ENCODE measurements at places on chromosomes 2 and 18.

GRCh38 chr2:148982282-148982681 is 56.2 kb upstream of the LYPD6B start:
- H3K27me3 ChIP-seq, result no peaks in the 10 kb centered on the region
- no peak overlapping the region for H3K27ac ChIP-seq
- H3K4me1 ChIP-seq, result peaks cover 5% of the 10 kb centered on the region
- H3K36me3 ChIP-seq, result no peaks in the 10 kb centered on the region
- no peak for DNase-seq
- H3K4me3 ChIP-seq, result no peak overlapping the region

DNA sequence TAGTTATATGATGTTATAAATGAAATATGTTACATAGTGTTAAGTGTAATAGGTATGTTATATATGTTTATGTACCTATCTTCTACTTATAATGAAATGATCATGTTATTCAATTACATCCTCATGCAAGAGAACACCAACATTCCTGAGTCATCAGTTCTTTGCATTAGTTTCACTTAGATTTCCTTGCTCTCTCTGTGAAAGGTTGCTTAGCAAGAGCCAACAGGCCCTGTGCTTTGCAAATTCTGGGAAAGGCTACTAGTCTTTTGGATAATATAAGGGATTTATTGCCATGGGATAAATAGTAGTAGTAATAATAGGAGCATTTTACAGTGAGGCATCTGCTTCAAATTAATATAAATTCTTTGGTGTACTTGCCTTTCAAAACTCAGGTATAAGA is 274.8 kb downstream of the SP3 start:
- no peak overlapping the region for H3K4me3 ChIP-seq
- H3K36me3 ChIP-seq, result no peaks in the 10 kb centered on the region
- no peaks in the 10 kb centered on the region for H3K4me1 ChIP-seq
- no peak overlapping the region for H3K27ac ChIP-seq
- DNase-seq, result no peak

DNA sequence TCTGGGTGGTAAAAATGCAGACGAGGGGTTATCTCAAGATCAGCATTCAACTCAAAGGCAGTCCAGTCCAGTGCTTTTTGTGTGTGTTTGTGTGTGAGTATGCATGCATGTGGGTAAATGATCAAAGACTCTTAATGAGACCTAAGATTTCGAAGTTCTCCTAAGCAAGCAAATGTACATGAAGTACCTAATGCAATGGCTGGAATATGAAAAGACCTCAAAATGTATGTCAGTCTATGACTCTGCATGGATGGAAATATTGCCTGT is 151.0 kb upstream of the L3MBTL4 start:
- H3K4me1 ChIP-seq, result no peaks in the 10 kb centered on the region
- no peak for DNase-seq
- H3K4me3 ChIP-seq, result no peak overlapping the region
- H3K27me3 ChIP-seq, result no peaks in the 10 kb centered on the region

GRCh38 chr2:128594953-128595677 is 276.4 kb upstream of the HS6ST1 start:
- DNase-seq, result no peak
- H3K4me3 ChIP-seq, result no peak overlapping the region
- H3K4me1 ChIP-seq, result no peaks in the 10 kb centered on the region
- no peak overlapping the region for H3K27ac ChIP-seq

- H3K27ac ChIP-seq, result peak overlapping the region; percentile 71
- peak overlapping the region; percentile 36 for H3K4me3 ChIP-seq
- no peak for DNase-seq
- H3K27me3 ChIP-seq, result no peaks in the 10 kb centered on the region
- peaks cover 49% of the 10 kb centered on the region for H3K4me1 ChIP-seq
- peaks cover 3% of the 10 kb centered on the region for H3K36me3 ChIP-seq
These were observed 196.0 kb downstream of the ZEB2 start for GRCh38 chr2:144323946-144324345.

- H3K27me3 ChIP-seq, result no peaks in the 10 kb centered on the region
- H3K36me3 ChIP-seq, result no peaks in the 10 kb centered on the region
- DNase-seq, result no peak
- H3K27ac ChIP-seq, result no peak overlapping the region
These were observed 65.1 kb upstream of the RPRM start for GRCh38 chr2:153543635-153544071.

DNA sequence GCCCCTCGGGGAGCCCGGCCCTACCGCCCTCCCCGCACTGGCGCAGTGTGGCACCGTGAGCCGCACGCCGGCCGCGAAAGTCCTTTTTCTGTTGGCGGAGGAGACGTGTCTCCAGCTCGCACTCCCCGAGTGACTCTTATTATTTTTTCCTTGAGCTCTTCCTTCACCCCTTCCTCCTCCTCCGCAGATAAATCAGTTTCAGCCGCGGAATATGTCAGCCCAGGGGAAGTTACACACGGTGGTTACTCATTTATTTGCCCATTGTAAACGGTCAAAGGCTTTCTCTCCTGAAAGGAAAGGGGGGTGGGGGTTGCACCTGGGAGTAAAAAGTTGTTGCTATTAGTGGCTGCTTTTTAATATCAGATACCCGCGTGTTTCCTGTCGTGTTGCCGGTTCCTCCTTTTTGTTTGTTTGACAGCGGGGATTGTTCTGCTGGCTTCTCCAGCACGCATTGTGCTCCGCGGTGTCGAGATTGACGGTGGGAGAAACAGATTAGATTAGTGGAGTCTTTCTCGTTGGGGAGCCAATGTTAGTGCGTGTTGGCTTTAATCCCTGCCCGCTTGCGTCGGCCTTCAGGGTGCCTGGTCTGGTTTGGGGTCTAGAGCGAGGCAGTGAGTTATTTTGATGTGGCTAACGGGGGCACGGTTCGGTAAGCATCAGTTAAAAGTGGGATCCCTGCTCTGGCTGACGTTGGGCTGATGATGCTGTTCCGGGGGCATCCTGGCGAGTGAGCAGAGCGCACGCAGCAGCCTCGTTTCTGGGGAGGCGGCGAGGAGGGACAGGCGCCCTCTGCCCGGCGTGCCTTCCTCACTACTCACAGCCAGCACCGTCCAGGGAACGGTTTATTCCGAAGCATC is 1.6 kb downstream of the CRIM1 start:
- H3K4me3 ChIP-seq, result peak overlapping the region; percentile 83
- peaks cover 34% of the 10 kb centered on the region for H3K4me1 ChIP-seq
- no peaks in the 10 kb centered on the region for H3K36me3 ChIP-seq
- H3K27ac ChIP-seq, result no peak overlapping the region

DNA sequence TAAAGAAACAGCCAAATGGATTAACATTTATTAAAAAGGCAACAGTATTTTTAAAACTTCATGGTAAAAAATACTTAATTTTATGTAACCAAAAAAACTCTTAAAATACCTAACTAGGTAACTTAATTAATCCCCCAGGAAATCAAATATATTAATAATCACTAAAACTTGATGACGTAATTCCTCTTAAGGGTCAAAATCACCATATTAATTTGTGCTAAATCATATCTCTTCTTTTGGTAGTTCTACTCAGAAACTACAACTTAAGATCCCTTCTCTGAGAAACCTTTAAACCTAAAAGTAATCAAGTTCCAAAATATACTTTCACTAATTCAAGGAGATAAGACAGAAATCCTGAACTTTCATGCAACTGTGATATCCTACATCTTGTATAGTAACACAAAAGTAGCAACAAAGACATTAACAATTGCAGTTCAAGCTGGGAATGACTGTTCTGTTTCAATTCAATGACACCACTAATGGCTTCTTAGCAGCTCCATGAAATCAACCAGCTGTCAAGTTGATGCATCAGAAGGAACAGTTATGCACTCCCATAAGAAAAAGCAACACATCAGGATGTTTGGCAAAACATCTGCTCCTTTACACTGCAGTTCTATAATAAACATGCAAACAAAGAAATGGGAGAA is 4.0 kb downstream of the BAZ2B start:
- H3K27ac ChIP-seq, result no peak overlapping the region
- no peak overlapping the region for H3K4me3 ChIP-seq
- H3K27me3 ChIP-seq, result peaks cover 11% of the 10 kb centered on the region

- no peaks in the 10 kb centered on the region for H3K27me3 ChIP-seq
- no peaks in the 10 kb centered on the region for H3K4me1 ChIP-seq
- peaks cover 90% of the 10 kb centered on the region for H3K36me3 ChIP-seq
- DNase-seq, result no peak
These were observed 31.5 kb downstream of the NOL10 start for GRCh38 chr2:10658041-10658913.

GRCh38 chr2:119306196-119306590 is 60.4 kb downstream of the C2orf76 start:
- no peak overlapping the region for H3K27ac ChIP-seq
- peaks cover 4% of the 10 kb centered on the region for H3K4me1 ChIP-seq
- no peaks in the 10 kb centered on the region for H3K27me3 ChIP-seq
- DNase-seq, result no peak
- H3K4me3 ChIP-seq, result no peak overlapping the region

GRCh38 chr2:10188211-10188610 is 65.7 kb downstream of the RRM2 start:
- H3K27me3 ChIP-seq, result no peaks in the 10 kb centered on the region
- H3K4me3 ChIP-seq, result no peak overlapping the region
- peaks cover 2% of the 10 kb centered on the region for H3K4me1 ChIP-seq
- no peak for DNase-seq
- no peak overlapping the region for H3K27ac ChIP-seq
- no peaks in the 10 kb centered on the region for H3K36me3 ChIP-seq

DNA sequence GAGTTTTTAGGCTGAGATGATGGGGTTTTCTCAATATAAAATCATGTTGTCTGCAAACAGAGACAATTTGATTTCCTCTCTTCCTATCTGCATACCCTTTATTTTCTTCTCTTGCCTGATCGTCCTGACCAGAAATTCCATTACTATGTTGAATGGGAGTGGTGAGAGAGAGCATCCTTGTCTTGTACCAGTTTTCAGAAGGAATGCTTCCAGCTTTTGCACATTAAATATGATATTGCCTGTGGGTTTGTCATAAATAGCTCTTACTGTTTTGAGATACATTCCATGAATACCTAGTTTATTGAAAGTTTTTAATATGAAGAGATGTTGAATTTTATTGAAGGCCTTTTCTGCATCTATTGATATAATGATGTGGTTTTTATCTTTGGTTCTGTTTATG is 181.8 kb downstream of the GBX2 start:
- H3K36me3 ChIP-seq, result no peaks in the 10 kb centered on the region
- no peak overlapping the region for H3K4me3 ChIP-seq
- H3K27me3 ChIP-seq, result peaks cover 3% of the 10 kb centered on the region

- H3K27ac ChIP-seq, result no peak overlapping the region
- no peak for DNase-seq
- H3K27me3 ChIP-seq, result peaks cover 13% of the 10 kb centered on the region
- no peak overlapping the region for H3K4me3 ChIP-seq
- H3K4me1 ChIP-seq, result no peaks in the 10 kb centered on the region
These were observed 130.2 kb downstream of the DTNA start for GRCh38 chr18:34840256-34840826.

GRCh38 chr2:191783416-191783815 is 63.5 kb downstream of the CAVIN2 start:
- no peak overlapping the region for H3K4me3 ChIP-seq
- no peak overlapping the region for H3K27ac ChIP-seq
- peaks cover 4% of the 10 kb centered on the region for H3K27me3 ChIP-seq
- no peak for DNase-seq
- no peaks in the 10 kb centered on the region for H3K36me3 ChIP-seq
- peaks cover 7% of the 10 kb centered on the region for H3K4me1 ChIP-seq

GRCh38 chr18:45596036-45596435 is 19.2 kb upstream of the SLC14A2 start:
- no peak for DNase-seq
- no peaks in the 10 kb centered on the region for H3K4me1 ChIP-seq
- no peak overlapping the region for H3K27ac ChIP-seq
- H3K4me3 ChIP-seq, result no peak overlapping the region

DNA sequence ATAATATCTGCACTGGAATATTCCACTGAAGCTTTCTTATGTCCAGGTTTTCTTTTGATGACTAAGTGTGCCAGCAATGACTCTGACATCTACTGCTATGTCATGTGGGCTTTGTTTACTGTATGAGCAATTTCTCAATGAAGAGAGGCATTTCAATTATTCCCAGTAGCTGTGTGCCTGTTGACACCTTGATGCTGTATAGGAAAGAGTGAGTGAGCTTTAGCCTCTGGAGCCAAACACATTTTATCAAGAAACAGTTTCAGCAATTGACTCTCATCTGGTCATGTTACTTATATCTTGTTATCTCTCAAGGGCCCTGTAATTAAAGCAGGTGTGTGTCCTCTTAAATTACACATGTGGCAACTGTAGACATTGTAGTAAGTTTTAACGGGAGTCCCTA is 493.2 kb upstream of the FANCL start:
- H3K27ac ChIP-seq, result no peak overlapping the region
- DNase-seq, result no peak
- no peaks in the 10 kb centered on the region for H3K27me3 ChIP-seq

DNA sequence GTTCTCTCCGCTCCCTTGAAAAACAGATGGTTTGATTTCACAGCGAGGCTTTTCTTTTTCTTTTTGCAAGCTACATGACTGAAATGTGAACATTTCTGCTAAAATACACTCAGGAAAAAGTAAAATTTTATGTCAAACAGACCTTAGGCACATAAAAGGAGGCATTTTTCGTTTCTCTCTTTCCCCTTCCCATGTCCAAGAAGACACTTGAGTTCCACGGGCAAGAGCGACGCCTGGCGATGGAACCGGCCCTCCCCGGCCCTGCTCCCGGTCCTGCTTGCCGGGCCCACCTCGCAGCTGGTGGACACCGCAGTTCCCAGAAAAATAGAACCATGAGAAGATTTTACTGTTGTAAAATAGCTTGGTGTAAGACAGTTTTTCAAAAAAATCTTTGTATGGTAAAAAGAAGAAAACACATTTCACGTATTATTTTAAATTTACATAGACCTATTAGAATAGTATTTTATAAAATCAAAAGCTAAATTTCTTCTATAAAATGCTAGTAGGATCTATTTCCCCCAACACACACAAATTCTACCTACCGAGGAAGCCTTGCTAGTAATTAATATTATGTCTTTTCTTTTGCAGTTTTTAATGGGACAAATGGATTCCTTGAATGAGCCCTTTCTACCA is 2.3 kb upstream of the ALKAL2 start:
- H3K36me3 ChIP-seq, result no peaks in the 10 kb centered on the region
- no peak overlapping the region for H3K27ac ChIP-seq
- H3K4me1 ChIP-seq, result peaks cover 17% of the 10 kb centered on the region
- peaks cover 22% of the 10 kb centered on the region for H3K27me3 ChIP-seq
- DNase-seq, result no peak

Measured in activated B cell treated with CpG ODN at 0.5 μM for 24 hours (primary cell).